Stimulated activated CD8-positive, alpha-beta memory T cell treated with anti-CD3 and anti-CD28 coated beads, Interleukin-4, amount 100 ng/mL, for 4 hours (primary cell): ENCODE measurements at places on chromosomes 7 and 10.

- no peak for DNase-seq
These were observed 99.4 kb downstream of the MTPN start for GRCh38 chr7:135877805-135878204.

GRCh38 chr10:33041783-33042437 is 83.9 kb upstream of the ITGB1 start:
- DNase-seq = no peak

GRCh38 chr10:26790221-26790995 is 70.3 kb downstream of the ABI1 start:
- DNase-seq = no peak

- no peak for DNase-seq
These were observed 10.5 kb upstream of the ANKRD61 start for GRCh38 chr7:6020371-6021286.

DNA sequence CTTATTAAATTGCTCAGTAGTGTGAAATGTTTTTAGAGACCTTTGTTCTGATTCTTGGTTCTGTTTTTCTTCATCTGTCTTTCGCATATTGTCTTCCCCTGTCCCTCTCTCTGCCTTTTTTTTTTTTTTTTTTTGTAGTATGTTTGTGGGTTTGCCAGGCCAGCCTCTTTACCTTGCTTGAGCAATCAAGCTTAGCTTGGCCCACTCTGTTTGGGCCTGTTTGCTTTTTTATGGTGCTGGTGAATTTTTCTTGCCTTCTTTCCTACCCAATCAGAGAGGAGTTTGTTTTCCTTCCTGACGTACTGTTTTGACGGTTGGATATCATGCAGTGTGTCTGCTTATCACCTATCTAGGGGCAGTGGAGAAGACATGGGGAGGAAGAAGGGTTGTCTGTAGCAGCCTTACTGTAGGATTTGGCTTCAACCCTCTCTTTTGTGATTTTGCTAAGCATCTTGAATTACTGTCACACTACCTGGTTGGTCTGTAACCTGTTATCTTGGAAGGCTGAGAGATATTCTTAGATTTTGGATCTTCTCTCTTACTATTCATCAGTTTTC is 64.0 kb downstream of the BBS9 start:
- no peak for DNase-seq

GRCh38 chr10:14353291-14353913 is 22.7 kb upstream of the FRMD4A start:
- no peak for DNase-seq

DNA sequence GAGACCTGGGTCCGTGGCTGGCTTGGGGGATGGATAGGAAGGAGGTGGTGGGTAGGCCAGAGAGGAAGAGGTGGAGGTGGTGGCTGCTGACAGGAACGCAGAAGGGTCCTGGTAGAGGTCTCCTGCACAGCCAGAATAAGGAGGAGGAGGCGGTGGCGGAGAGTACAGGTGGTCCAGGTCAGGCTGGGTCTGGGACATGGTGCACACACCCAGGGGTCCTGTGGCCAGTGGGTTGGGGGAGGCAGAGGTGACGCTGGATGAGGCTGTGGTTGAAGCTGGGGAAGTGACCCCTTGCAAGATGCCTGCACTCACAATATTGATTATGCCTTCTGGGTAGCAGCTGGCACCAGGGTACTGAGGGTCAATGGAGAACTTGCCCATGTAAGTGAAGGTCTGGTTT is 2.2 kb downstream of the EGR2 start:
- DNase-seq = no peak

- DNase-seq = no peak
These were observed 239.7 kb downstream of the KCND2 start for GRCh38 chr7:120512701-120513100.

DNA sequence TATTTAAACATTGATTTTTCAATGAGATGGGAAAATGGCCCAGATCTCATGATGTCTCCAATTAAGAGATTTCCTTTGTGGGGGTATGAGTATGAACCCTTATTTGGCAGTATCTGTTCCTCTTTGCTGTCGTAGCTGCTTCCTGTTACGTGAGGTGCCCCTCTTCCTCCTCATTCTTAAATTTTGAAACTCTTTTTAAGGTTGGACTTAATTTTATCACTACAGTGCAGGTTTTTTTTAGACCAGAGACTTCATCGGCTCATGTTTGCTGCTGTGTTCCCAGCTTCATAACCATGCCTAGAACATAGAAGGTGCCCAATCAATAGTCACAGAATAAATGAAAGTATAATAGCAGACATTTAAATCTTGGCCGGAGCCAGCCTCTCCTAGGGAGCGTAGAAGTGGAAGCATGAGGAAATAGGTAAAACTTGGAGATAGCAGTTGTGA is 2.4 kb downstream of the MIOS start:
- no peak for DNase-seq

DNA sequence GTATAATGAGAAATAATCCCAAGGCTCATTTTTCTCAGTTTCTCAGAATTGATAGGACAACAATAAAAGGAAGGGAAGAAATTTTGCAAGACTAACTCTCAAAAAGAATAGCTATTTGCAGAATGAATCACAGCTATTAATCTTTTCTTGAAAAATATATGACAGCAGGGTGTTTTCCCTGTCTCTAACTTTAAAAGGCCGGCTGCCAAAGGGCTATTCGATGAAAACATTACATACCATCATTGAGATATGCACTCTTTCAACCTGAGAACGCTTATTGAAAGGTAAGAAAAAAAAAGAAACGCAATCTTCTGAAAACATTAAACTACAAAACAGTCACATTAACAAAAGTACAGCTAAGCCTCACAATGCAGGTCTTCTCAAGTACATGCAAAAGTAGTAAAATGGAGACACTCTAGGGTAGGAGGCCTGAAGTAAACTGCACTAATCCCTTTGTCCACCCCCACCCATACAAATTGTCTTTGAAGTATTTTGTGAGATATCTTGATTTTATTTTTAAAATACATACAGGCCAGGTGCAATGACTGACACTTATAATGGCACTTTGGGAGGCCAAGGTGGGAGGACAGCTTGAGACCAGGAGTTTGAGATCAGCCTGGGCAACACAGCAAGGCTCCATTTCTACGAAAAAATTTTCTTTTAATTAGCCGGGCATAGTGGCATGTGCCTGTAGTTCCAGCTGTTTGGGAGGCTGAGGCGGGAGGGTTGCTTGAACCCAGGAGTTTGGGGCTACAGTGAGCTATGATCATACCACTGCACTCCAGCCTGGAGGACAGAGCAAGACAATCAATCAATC is 83.0 kb downstream of the PARD3 start:
- DNase-seq = no peak

- no peak for DNase-seq
These were observed 77.6 kb downstream of the CLRN3 start for GRCh38 chr10:127815147-127815546.

- DNase-seq = no peak
These were observed 37.1 kb downstream of the TMEM229A start for GRCh38 chr7:123995617-123996326.

DNA sequence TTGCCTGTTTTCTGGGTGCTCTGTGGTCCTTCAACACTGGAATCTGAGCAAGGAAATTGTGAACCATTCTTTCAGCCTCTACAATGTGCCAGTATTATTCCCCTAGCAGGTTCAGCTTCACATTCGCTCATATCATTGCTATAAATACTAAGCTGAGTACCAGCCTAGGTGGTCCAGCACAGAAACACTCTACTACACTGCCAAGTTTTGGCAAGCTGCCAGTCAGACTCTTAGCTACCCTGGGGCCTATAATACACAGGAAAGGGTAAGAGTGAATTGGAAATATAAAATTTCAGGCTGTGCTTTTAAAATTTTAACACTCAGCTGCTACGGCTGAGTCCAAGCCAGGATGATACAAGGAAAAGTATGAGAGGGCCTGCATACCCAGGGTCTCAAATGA is 49.9 kb upstream of the PPP1R3A start:
- no peak for DNase-seq

- DNase-seq = no peak
These were observed 474.0 kb upstream of the NRP1 start for GRCh38 chr10:33808475-33808874.

- no peak for DNase-seq
These were observed 20.6 kb upstream of the TBXAS1 start for GRCh38 chr7:139808427-139808826.

- no peak for DNase-seq
These were observed 5.6 kb upstream of the PKD1L1 start for GRCh38 chr7:47953822-47954221.

DNA sequence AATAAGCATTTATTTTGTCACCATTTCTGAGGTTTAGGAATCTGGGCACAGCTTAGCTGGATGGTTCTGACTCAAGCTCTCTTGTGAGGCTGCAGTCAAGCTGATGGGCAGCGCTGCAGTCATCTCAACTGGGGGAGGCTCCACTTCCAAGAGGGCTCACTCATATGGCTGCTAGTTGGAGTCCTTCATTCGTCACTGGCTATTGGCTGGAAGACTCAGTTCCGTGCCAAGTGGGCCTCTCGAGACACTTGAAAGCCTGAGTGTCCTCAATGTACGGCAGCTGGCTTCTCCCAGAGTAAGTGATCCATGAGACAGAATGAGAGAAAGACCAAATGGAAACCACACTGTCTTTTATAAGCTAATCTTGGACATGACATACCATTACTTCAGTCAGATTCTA is 21.6 kb upstream of the COL13A1 start:
- DNase-seq = no peak

DNA sequence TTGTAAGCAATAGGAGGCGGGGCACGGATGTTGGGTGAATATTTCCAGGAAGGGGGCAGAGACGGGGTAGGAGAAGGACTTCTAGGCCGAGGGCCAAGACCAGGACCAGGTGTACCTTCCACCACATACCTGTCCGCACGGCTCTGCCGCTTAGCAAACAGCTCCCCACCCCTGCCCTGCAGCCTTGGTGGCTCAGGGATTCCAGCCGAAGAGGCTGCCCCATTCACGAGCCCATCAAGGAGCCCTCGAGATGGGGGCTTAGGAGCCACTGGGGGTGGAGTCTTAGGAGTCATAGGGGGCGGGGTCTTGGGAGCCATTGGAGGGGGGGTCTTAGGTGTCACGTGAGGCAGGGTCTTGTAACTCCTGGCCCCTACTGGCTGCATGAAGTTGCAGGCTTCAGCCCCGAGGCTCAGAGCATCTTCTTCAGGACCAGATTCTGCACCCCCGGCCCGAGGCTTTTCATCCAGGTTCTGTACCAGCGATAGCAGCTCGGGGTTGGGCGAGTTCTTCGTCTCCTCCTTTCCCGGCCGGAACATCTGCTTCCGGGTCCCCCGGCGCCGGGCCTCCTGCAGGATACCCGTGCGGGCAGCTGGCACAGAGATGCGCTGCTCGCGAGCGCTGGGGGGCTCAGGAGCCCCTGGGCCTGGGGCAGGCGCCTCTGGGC is 6.1 kb upstream of the MYOZ1 start:
- DNase-seq = no peak

DNA sequence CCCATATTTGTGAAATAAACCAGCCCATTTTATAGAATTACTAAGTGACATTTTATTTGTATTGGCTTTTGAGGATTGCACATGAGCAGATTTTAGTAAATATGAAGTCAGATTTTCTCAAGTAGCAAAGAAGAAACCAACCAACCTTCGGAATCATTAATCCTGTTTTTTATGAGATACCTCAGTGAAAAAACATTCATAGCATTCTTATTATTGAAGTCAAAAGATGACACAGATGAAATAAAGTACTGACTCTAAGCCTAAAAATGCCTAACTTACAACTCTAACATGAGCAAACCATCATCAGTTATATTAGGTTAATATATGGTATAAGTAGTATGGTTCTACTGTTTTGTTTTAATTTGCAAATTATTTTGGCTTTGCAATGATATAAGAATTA is 59.9 kb upstream of the AGBL3 start:
- DNase-seq = no peak

DNA sequence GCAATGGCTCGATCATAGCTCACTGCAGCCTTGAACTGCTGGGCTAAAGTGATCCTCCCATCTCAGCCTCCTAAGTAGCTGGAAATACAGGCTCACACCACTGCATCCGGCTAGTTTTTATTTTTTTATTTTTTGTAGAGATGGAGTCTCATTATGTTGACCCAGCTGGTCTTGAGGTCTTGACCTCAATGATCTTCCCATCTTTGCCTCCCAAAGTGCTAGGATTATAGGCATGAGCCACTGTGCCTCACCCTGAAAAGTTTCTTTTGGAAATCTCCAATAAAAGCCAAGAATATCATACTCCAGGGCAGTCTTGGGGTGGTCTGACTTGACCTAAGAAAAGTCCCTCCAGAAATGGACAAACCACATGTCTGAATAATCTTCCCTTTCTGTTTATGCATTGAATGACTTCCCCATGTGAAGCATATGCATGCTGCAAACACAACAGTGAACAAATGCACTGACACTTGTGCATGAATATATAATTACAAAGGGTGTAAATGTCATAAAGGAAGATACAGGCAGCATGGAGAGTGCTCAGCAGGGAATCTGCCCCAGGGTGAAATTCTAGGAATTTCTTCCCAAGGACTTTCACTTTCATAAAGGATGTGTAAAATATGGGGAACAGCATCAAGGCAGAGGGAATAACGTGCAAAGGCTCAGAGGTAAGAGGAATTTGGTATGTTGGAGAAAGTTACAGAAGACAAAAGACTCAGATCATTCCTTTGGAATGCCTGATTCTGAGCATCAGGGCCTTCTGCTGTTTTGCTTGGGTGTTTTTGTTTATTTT is 142.4 kb upstream of the LYZL1 start:
- no peak for DNase-seq

- no peak for DNase-seq
These were observed 12.7 kb upstream of the SNX8 start for GRCh38 chr7:2326951-2327350.

DNA sequence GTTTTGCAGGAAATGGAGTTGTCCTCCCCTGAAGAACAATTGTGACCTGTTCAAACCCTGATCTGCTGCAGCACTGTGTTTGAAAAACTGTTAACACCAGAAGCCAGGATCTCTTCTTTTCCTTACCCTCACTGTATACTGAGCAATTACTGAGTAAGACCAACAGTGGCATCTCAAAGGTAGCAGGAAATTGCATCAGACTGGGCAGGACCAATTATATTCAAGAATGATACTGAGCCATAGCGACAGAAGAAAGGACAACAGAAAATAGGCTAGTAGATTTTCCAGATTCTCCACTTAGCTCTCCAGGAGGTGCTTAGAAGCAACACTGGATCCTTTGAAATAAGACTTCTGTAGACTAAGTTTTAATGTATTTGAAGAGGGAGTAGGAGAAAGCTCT is 57.4 kb upstream of the INHBA start:
- DNase-seq = no peak

DNA sequence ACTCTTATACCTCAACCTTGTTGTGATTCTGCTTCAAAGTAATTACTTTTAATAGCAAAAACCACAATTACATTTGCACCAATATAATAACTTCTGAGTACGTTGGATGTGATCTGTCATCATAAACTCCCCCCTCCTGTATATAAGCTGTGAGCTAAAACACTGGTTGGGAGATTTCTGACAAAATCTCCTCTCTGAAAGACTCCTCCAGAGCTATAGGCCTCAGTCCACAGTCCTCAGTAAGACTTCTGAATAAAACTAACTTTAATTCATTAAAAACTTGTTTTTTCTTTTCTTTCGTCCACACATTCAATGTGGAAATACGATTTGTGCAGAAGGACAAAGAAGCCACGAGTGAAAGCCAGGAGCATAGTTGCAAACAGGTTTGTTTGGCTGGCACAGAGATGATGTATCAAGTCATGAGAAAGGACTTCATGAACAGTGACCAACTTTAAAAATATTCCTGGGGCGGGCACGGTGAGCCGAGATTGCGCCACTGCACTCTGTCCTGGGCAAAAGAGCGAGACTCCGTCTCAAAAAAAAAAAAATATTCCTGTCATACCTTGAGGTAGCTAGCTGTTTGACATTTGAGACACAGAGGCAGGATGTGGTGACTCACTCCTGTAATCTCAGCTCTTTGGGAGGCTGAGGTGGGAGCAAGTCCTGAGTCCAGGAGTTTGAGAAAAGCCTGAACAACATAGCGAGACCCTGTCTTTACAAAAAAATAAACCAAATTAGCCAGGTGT is 91.1 kb upstream of the ARHGAP21 start:
- DNase-seq = no peak
